ENCODE measurements at places on chromosomes 5 and 9.

GRCh38 chr5:30600892-30601291 is 592.6 kb upstream of the CDH6 start:
- DNase-seq, result no peak

DNA sequence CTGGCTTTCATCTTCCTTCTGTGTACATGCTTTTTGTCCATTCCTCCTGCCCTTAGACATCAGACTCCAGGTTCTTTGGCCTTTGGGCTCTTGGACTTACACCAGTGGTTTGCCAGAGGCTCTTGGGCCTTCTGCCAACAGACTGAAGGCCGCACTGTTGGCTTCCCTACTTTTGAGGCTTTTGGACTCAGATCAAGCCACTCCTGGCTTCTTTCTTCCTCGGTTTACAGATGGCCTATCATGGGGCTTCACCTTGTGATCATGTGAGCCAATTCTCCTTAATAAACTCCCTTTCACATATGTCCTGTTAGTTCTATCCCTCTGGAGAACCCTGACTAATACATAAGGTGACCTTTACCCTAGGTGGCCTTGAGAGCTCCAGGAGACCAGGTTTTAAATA is 189.1 kb upstream of the CCNG1 start:
- DNase-seq, result no peak

DNA sequence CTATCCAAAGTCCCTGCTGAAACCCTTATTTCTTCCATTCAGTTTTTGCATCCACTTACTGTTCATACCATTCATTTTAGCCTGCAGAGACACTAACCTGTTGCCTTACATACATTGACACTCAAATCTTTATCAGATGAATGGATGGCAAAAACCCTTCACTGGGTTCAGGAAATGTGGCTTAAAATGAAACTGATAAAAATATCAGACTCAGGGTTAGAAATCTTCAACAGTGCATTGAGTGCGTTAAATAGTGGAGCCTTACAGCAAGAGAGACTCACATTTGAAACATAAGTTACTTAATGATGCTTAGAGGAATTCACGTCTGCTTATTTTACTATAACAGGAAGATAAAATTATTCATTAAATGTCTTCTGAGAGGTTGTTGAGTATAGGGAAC is 28.0 kb upstream of the BNC2 start:
- no peak for DNase-seq

GRCh38 chr5:134380346-134380745 is 9.0 kb downstream of the UBE2B start:
- no peak for DNase-seq

- no peak for DNase-seq
Observed at GRCh38 chr9:91160599-91161464, 200.9 kb downstream of the AUH start.

- no peak for DNase-seq
Observed at GRCh38 chr5:138336952-138337684, 948 bp upstream of the FAM53C start.

DNA sequence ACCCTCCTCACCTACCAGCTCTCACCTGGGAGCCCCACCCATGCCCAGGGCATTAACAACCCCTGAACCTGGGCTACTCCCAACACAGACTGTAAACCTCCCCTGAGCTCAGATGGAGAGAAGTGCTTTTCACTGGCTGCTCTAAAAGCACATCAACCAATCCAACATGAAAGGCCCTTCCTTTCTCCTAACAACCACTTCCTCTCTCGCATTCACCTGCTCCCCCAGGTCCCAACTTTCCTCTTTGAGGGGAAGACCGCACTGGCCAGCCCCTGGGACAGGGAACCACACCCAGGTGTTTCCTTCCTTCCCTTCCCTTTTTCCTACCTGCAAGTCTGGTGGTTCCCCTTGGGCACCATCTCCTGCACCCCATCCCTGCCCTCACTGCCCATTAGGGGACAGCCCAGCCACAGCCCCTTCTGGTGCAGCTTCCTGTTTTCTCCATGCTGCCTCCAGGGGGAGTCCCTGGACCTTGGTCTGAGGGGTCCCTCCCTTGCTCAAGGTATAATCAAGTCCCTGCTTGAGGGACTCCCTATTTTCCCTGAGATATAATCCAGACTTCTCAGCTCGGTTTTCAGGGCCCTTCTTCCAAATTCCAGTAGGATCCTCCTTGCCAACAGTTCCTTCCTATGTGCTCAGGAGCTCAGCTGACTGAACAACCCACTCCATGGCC is 30.5 kb upstream of the DAB2IP start:
- DNase-seq, result no peak

DNA sequence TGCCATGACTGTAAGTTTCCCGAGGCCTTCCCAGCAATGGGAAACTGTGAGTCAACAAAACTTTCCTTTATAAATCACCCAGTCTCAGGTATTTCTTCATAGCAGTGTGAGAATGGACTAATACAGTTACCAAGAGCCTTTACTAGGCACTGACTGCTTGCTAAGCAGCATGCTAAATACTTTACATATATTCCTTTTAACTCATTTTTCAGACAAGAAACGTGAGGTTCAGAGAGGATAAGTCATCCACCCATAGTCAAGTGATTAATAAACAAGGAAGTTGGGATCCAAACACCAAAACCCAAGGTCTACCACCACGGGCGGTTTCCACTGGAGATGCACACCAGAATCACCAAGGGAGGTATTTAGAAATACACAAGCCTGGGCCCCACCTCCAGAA is 50.8 kb downstream of the GABBR2 start:
- DNase-seq, result no peak

- no peak for DNase-seq
Observed at GRCh38 chr5:157744051-157745011, 819 bp downstream of the LSM11 start.

DNA sequence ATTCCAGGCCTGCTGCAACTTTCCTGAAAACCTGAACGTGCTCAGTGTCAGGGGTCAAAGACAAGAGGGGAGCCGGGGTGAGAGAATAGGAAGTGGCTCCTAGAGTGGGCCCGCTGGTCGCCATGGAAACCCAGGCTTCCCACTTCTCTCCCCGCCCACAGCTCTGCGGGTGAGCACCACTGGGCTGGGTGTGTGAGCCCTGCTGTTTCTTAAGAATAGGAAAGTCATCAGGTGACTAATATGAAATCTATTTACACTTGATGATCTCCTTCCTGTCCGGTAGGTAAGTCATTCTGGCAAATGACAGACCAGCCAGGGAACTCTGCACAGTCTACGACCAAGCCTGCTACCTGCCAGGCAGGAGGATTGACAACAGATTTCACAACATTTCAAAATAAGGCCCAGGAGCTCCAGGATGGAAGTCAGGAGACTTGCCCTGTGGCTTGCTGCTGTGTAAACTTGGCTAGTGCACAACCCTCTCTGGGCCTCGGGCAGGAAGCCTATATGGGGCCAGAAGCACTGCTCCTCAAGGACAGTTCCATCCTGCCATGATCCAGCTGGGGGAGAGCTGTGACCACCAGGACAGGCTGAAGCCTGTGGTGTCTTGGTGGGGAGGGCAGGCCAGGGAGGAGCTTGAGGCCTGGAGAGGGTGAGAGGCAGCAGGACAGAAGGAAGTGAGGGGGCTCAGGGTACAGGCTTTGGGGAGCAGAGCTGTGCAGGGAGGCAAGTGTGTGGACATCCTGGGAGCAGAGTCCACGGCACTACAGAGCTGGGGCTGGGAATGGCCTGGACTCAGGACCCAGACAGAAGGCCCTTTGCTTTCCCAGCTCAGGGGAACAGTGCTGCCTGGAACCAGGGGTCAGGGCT is 60.6 kb downstream of the SHB start:
- no peak for DNase-seq

GRCh38 chr5:55364537-55365055 is 56.8 kb downstream of the MTREX start:
- DNase-seq, result no peak

DNA sequence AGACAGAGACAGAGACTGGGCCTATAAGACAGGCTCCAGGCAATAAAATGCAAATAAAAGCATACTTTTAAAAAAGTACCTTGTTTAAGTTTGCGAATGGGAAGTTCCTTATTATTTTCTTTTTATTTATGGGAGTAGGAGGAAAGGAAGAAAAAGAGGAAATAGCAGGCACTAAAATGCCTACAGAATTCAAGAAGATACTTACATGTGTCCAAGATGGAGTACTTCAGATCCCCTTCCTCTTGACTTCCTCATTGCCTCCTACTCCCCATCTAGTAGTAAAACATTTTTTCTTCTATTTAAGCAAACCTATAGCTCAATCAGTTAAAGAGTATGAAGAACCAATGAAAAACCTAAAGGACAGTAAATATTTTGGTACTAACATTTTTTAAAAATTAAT is 24.8 kb downstream of the GKAP1 start:
- DNase-seq, result no peak

GRCh38 chr9:122333169-122333808 is 37.5 kb upstream of the PTGS1 start:
- DNase-seq, result no peak

DNA sequence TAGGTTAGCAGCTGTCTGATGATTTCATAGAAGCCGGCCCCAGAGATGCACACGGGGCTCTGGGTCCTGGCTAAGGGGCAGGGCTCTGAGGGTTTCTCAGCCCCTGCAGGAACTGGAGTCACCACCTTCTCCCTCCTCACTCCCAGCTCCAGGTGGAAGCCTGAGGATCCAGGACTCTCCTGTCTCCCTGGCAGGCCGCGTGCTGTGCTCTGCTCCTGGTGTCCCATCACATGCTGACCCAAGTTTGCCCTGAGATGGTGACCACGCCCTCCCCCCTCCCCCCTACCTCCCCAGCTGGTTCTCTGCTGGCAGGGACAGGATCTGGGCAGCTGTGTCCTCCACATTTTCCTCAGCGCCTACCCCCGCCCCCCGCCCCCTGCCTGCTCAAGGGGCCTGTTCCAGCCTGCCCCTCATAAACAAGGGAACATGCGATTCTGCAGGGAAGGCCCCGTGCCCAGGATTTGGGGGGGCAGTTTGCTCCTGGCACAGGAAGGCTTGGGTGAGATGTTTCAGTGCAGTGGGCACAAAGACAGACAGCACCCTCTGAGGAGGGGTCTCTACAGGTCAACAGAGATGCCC is 87.4 kb downstream of the PSD2 start:
- DNase-seq, result no peak

Measured in activated gamma-delta T cell treated with Interleukin-2 at 50 U/mL for 16 hours (primary cell).